ENCODE measurements at places on chromosomes 16 and 17. TPM values are rescaled to one million over a fixed set of nuclear protein-coding genes. Genes with fewer than 3 reads are reported as not detected.

The KRTAP17-1 gene
- total RNA-seq, result 1.0 TPM

The NOD2 gene
- 2.5 TPM for total RNA-seq

GRCh38 chr17:3529817-3530741 is 27.5 kb downstream of the TRPV3 start:
- peak; percentile 87 for DNase-seq

DNA sequence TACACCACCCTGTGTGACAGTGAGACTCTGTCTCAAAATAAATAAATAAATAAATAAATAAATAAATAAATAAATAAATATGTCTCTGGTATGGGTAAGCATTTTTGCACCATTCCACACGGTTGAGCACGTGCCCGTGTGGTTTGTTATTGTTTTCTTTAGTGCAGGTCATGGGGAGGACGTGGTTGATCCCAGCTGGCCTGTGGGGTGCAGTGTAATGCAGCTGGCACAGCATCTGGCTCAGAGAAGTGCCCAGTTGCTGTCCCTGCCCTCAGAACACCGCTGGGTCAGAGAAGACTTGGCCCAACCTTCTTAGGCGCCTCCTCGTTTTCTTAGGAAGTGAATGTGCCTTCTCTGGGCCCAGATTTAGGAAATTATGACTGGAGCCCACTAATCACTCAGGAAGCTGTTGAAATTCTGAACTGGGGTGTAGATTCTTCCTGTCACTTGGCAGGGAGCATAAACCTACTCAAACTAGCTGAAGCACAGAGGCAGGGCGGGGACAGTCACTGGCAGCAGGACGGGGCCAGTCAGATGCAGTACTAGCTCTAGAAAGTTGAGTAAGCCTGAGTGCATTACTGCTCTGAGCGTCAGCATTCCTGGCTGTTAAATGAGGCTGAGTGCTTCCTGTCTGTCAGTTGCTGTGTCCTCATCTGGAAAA is 85.9 kb downstream of the SNX29 start:
- DNase-seq, result peak; percentile 29

- DNase-seq, result peak; percentile 70
Measured at GRCh38 chr17:15999974-16000827, 577 bp downstream of the TTC19 start.

DNA sequence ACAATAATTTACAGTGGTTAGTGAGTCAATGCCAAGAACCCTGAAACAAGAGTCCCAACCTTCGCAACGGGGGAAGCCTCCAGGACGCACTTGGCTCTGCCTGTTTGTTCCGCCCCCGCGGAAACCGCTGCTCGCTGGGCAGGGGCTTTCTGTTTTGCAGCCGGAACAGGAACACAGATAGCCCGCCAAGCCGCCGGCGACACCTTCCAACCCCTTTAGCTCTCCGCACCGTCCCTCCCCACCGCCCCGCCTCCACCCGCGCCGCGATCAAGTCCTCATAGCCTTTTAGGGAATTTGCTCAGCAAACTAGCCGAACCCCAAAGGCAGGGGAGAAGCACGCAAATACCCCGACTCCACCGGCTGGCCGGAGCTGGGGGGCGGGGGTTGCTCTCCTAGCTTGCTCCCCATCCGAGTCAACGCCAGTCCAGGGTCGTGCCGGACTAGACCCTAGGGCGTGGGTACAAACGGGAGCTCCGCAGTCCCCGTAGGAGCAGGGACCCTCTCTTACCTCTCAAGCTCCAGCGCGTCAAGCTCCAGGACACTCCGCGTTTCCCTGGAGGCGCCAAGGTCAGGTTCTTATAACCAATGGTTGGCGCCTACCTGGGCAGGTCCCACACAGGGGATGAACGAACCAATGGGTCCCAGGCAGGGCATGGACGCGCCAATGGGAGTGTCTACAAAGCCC is at the start of gene SLFN13:
Gene SLFN13, minus strand, starts transcription at position 553 of the 685 bp plus-strand sequence. CDS start 3,086 bp downstream, outside the sequence.
- peak; percentile 65 for DNase-seq

DNA sequence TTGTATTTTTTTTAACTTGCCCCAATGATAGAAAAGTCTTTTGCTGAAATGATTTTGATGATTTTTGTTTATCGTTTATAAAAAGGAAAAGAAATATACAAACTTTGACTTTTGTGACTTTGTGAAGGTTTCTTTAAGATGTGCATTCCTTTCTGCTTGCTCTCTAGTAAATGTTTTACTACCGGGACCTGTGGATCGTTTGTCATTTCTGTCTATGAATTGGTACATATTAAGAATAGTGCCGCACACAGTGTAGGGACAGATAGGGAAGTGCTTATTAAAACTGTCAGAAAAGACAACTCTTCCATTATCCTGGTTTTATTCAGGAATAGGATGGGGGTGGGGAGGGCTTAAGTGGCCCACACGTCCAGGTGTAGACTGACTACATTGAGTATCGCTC is 8.1 kb upstream of the PSMC5 start:
- DNase-seq, result no peak

DNA sequence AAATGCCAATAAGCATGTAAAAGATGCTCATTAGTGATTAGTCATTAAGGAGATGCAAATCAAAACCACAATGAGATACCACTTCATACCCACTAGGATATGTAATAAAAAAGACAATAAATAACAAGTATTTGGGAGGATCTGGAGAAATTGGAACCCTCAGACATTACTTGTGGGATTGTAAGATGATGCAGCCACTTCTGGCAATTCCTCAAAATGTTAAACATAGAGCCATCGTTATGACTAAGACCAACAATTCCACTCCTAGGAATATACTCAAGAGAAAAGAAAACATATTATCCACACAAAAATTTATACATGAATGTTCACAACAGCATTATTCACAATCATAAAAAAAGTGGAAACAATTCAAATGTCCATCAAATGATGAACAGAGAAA is 336.2 kb upstream of the PMFBP1 start:
- DNase-seq, result no peak

DNA sequence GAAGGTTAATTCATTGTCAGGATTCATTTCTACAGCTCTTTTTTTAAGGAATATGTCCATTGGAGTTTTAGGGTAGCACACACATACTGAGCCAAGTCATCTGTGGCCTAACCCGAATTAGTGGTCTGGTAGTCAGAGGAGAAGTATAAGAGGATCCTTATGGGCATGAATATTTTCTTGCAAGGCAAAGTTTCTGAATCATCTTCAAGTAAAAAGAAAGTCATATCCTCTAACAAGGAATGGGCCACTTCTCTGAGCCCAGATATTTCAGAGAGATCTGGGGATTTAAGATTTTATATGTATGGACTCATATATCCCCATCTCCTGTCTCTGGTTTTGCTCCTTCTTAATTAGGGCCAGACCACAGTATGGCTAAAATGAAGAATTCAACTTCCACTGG is 99.2 kb upstream of the CDH8 start:
- no peak for DNase-seq

GRCh38 chr16:78556421-78556820 is 457.0 kb downstream of the WWOX start:
- no peak for DNase-seq

DNA sequence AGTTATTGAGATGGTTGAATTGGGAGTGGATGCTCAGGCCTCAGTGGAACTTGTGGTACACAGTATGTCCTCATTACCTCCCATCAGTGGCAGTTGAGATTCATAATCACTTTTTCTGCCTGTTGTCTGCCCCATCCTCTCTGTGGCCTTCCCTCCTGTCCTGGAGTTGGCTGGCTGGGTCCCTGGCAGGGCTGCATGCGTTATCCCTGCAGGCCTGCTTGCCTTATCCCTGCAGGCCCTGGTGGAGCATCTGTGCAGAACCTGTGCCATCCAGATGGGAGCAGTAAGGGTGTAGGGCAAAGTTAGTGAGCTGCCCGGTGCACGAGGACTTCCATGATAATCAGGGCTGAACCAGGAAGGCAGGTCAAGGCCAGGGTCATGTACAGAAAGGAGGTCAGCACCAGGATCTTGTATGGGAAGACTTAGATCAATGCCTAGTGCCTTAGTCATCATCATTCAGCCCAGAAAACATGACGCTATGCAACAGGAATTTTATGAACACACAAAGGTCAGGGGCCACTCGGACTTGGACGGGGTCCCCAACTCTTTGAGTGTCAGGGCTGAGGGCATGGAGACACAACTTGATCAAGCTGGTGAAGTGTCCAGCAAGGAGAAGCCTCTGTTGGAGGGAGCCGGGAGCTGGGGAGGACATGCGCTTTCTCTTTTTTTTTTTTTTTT is 47.2 kb downstream of the ABCC1 start:
- DNase-seq, result no peak

- DNase-seq, result peak; percentile 61
Measured at GRCh38 chr17:7886227-7887037, 2.2 kb upstream of the CHD3 start.

GRCh38 chr16:50036426-50036825 is 11.4 kb downstream of the CNEP1R1 start:
- no peak for DNase-seq

- DNase-seq, result no peak
Measured at GRCh38 chr17:60920107-60920506, 242.5 kb downstream of the BCAS3 start.

DNA sequence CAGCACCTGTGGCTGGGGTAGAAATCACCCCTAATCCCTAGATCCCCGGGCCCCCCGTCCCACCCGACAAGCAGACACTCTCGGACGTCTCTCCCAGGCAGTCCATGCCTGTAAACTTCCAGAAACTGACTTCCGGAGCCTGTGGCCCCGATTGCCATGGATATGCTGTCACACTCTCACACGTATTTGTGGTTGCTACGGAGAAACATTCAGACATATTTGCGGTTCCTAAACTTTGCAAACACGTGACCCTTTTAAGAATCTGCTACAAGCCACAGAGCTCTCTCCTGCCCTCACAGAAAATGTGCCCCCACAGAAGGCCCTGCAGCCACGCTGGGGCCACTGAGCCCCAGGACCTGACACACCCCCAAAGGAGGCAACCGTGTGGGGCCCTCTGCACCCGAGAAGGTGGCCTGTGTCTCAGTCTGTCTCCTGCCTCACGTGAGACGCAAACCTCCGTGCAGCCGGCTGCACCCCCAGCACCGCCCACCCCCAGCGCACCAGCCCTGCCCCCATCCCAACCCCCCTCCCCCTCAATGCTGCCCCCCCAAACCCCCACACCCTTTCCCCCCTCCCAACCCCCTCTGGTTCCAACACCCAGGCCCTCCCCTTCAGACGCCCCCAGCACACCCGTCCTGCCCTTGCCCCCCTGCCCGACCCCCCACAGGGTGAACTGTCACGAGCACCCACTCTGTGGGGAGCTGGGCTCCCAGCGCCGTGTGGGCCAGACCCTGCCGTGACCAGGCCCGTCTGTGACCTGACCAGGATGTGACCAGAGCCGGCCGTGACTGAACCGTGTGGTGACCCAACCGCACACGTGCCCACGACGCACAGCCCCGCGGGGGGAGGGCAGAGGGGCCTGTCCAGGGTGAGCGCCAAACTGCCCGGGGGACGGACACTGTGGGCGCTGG is 66.3 kb upstream of the METRNL start:
- peak; percentile 56 for DNase-seq
